ENCODE measurements at places on chromosomes 6 and 20. TPM values are rescaled to one million over a fixed set of nuclear protein-coding genes. Genes with fewer than 3 reads are reported as not detected.

Gene CCM2L
- not detected for total RNA-seq

Gene PTCRA
- total RNA-seq, result not detected

Gene SLC12A5
- not detected for total RNA-seq

Gene ENPP4
- 8.2 TPM for total RNA-seq

- H3K4me1 ChIP-seq, result no peaks in the 10 kb centered on the region
- H3K36me3 ChIP-seq, result no peaks in the 10 kb centered on the region
- H3K27me3 ChIP-seq, result peaks cover 19% of the 10 kb centered on the region
- no peak overlapping the region for H3K27ac ChIP-seq
- DNase-seq, result no peak
These were observed 40.8 kb upstream of the EPB41L1 start for GRCh38 chr20:36113566-36114250.

- H3K4me3 ChIP-seq, result no peak overlapping the region
- peaks cover 63% of the 10 kb centered on the region for H3K27me3 ChIP-seq
- no peaks in the 10 kb centered on the region for H3K36me3 ChIP-seq
- DNase-seq, result no peak
- H3K27ac ChIP-seq, result no peak overlapping the region
These were observed 50.8 kb upstream of the MLN start for GRCh38 chr6:33854572-33855030.

DNA sequence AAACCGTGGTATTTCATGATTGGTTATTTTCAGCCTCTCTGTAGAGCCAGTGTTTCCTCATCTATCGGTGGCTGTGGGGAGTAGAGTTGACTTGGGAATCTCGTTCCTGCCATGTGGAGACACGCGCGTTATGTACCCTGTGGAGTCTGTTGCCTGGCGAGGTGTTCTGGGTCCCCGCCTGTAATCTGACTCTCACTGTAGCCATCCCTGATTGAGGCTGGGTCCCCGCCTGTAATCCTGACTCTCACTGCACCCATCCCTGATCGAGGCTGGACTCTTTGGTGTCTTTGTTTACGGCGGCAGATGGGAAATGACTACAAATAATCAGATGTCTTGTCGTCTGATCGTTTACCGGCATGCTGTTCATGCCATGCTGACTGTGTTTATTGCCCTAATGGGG, 153.9 kb downstream of the DTNBP1 start:
- no peak for DNase-seq
- no peak overlapping the region for H3K27ac ChIP-seq
- H3K4me3 ChIP-seq, result no peak overlapping the region
- no peaks in the 10 kb centered on the region for H3K27me3 ChIP-seq

- no peaks in the 10 kb centered on the region for H3K27me3 ChIP-seq
- H3K27ac ChIP-seq, result peak overlapping the region; percentile 24
- DNase-seq, result no peak
- no peak overlapping the region for H3K4me3 ChIP-seq
- peaks cover 19% of the 10 kb centered on the region for H3K36me3 ChIP-seq
- H3K4me1 ChIP-seq, result peaks cover 36% of the 10 kb centered on the region
These were observed 644.2 kb upstream of the GJE1 start for GRCh38 chr6:141488488-141488887.

DNA sequence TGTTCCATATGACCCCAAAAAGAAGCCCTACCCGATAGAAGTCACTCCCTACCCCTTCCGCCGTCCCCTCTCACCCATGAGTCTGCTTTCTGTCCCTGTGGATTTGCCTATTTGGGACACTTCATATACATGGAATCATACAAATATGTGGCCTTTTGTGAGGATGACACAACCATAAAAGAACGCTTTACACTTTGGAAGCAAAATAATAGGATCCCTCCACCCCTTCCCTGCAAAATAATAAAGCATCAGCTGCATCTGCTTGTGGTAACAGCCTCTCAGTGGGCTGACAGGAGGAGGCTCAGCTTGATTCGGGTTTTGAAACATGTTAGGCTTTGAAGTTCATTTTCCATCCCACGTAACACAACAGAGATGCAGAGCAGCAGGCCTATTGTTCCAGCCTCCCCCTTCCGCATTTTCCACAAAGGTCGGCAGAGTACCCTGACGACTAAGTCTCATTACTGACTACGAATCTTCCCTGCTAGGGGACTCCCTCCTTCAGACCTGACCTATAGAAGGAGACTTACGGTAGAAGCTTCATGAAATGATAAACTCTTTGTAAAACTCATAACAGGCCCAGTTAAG, 99.1 kb downstream of the ALDH8A1 start:
- no peak for DNase-seq
- H3K4me1 ChIP-seq, result no peaks in the 10 kb centered on the region
- peaks cover 6% of the 10 kb centered on the region for H3K27me3 ChIP-seq
- H3K27ac ChIP-seq, result no peak overlapping the region

- no peaks in the 10 kb centered on the region for H3K4me1 ChIP-seq
- H3K4me3 ChIP-seq, result no peak overlapping the region
- peaks cover 4% of the 10 kb centered on the region for H3K27me3 ChIP-seq
- H3K36me3 ChIP-seq, result no peaks in the 10 kb centered on the region
- no peak for DNase-seq
- H3K27ac ChIP-seq, result no peak overlapping the region
These were observed 80.0 kb downstream of the SLC2A10 start for GRCh38 chr20:46789339-46790028.

GRCh38 chr6:98067375-98067774, 767.0 kb upstream of the POU3F2 start:
- no peak overlapping the region for H3K4me3 ChIP-seq
- no peak overlapping the region for H3K27ac ChIP-seq
- H3K4me1 ChIP-seq, result no peaks in the 10 kb centered on the region
- DNase-seq, result no peak
- H3K36me3 ChIP-seq, result no peaks in the 10 kb centered on the region
- H3K27me3 ChIP-seq, result no peaks in the 10 kb centered on the region

GRCh38 chr6:109284675-109285074, 97.6 kb downstream of the CD164 start:
- DNase-seq, result no peak
- H3K27me3 ChIP-seq, result peaks cover 2% of the 10 kb centered on the region
- H3K36me3 ChIP-seq, result no peaks in the 10 kb centered on the region
- H3K4me1 ChIP-seq, result no peaks in the 10 kb centered on the region
- H3K27ac ChIP-seq, result no peak overlapping the region

- no peak overlapping the region for H3K4me3 ChIP-seq
- peaks cover 5% of the 10 kb centered on the region for H3K36me3 ChIP-seq
- peaks cover 4% of the 10 kb centered on the region for H3K4me1 ChIP-seq
- no peak overlapping the region for H3K27ac ChIP-seq
- no peaks in the 10 kb centered on the region for H3K27me3 ChIP-seq
- no peak for DNase-seq
These were observed 13.5 kb downstream of the TSHZ2 start for GRCh38 chr20:52985687-52986086.

Measured in activated CD4-positive, alpha-beta memory T cell treated with anti-CD3 and anti-CD28 coated beads, Interleukin-2, amount 10 ng/mL, durations not matched to agents 7 days and 5 days (primary cell).